Activated CD4-positive, alpha-beta T cell treated with anti-CD3 and anti-CD28 coated beads, Interleukin-2, Interleukin-4, amounts not matched to agents 100 ng/mL and 50 ng/mL, durations not matched to agents 16 hours and 8 hours (primary cell): ENCODE measurements at places on chromosomes 13 and 19.
A peak's percentile ranks its signal among the peaks of the same experiment; 100 is the strongest.

- peak; percentile 60 for DNase-seq
Observed at GRCh38 chr19:17184371-17184841, 30.8 kb upstream of the USE1 start.

DNA sequence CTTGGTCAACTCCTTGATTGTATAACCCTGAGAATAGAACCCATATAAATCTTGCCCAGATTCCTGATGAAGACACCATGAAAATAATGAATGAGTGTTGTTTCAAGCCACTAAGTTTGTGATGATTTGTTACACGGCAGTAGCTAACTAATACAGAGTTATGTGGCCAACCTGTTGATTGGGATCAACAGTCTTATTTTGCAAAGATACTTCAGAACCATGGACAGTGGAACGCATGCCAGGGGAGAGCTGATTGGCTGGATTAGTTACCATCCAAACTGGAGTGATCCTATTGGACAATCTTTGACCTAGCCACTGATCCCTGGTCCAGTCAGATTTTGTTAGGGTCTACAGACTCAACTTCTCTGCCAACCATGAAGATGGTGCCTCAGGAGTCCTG, 26.6 kb downstream of the CD70 start:
- DNase-seq: no peak

GRCh38 chr19:10976131-10976892, 15.5 kb downstream of the SMARCA4 start:
- no peak for DNase-seq

- DNase-seq: no peak
Observed at GRCh38 chr13:102777736-102778135, 4.2 kb upstream of the TEX30 start.

- no peak for DNase-seq
Observed at GRCh38 chr13:110015253-110015652, 228.9 kb upstream of the IRS2 start.

DNA sequence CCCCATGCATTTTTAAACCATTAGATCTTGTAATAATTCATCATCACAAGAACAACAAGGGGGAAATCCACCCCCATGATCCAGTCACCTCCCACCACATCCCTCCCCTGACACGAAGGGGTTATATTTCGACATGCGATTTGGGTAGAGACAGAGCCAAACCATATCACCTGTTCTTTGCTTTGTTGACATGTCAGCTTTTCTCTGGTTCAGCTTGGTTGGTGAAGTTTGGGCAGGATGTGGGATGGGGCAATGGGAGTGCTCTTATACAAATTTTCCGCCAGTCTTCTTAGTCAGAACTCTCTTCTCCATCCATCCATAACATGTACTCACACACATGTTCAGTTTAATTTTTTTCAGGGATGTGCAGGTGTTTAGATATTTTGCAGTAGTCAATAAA, 12.9 kb downstream of the TPP2 start:
- DNase-seq: no peak

DNA sequence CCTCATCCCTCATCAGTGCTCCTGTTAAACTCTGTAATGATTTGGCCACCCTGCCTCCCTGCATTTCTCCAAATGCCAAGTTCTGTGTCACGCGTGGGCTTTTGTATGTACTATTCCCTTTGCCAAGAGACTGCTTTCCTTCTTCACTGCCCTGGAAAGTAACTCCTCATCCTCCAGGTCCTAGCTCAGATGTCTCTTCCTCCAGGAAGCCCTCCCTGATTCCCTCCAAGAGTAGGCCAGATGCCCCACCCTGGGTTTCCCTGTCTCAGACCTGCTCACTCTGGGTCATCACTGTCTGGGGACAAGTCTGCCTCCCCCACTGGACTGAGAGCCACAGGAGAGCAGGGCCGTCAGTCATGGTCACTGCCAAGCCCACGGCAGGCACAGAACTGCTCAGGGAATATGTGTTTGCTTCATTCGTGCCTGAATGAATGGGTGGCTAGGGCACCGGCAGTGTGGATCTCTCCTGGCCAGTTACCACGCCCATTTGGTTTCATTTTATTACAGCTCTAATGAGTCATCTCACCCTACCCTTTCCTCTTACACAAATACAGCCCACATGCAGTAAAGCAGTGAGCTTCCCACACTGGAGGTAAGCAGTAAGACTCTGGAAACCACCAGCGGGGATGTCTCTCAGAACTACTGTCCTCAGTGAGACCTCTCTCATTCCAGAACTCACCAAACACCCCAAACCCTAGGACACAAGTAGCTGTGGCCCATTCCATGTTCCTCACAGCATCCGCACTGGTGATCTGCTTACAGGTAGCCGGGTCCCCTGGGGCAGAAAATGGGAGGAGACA, 12.1 kb upstream of the GPR4 start:
- DNase-seq: peak; percentile 88

GRCh38 chr13:74461011-74461410, 326.8 kb upstream of the KLF12 start:
- no peak for DNase-seq

DNA sequence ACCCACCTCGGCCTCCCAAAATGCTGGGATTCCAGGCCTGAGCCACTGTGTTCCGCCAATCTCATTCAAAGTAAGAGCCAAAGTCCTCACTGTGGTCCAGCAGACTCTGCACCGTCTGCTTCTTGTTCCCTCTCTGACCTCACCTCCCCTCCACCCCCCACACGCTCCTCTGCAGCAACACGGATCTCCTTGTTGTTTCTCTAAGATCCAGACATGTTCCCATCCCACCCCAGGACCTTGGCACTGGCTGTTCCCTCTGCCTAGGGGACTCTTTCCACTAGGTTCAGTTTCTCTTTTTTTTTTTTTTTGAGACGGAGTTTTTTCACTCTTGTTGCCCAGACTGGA, 38.4 kb downstream of the LTBP4 start:
- no peak for DNase-seq

- no peak for DNase-seq
Observed at GRCh38 chr19:45526143-45526542, 18.9 kb downstream of the VASP start.

DNA sequence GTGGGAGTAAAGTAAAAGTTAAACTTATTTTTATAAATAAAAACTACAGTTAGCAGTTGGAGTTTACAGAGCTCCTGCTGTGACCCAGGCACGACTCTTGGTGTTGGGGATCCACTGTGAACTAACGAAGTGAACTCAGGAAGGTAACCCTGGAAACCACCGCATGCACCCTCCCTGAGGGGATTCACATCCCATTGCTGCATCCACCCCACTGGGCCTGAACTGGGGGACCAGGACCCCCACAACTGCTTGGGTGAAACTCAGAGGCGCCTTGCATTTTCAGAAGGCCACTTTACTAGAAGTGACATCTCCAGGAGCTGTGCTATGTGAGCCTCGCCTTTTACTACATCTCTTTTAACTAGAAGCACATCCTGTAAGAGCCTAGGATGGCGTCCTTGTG, 166.4 kb downstream of the TEX29 start:
- DNase-seq: no peak
